CD8-positive, alpha-beta memory T cell (primary cell): ENCODE measurements at places on chromosomes 4 and X. TPM values are rescaled to one million over a fixed set of nuclear protein-coding genes. Genes with fewer than 3 reads are reported as not detected.
A peak's percentile ranks its signal among the peaks of the same experiment; 100 is the strongest.

DNA sequence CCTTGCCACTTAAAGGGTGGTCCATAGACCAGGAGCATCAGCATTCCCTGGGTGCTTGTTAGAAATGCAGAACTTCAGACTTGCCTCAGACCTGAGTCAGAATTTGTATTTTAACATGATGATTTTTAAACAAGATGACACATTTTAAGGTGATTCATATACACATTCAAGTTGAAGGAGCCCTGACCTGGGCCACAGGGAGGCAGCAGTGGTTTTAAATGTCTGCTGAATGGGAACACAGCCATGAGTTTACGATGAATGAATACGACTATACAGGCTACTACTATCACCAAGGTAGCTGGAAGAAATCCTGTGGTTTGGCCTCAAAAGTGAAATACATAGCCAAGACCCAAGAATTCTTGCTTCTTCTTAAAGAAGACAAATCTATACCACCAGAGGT is 2.9 kb downstream of the HDAC8 start:
- no peaks in the 10 kb centered on the region for H3K4me1 ChIP-seq
- H3K27ac ChIP-seq: no peak overlapping the region
- H3K4me3 ChIP-seq: no peak overlapping the region
- no peaks in the 10 kb centered on the region for H3K27me3 ChIP-seq
- no peak for DNase-seq
- peaks cover 13% of the 10 kb centered on the region for H3K36me3 ChIP-seq

DNA sequence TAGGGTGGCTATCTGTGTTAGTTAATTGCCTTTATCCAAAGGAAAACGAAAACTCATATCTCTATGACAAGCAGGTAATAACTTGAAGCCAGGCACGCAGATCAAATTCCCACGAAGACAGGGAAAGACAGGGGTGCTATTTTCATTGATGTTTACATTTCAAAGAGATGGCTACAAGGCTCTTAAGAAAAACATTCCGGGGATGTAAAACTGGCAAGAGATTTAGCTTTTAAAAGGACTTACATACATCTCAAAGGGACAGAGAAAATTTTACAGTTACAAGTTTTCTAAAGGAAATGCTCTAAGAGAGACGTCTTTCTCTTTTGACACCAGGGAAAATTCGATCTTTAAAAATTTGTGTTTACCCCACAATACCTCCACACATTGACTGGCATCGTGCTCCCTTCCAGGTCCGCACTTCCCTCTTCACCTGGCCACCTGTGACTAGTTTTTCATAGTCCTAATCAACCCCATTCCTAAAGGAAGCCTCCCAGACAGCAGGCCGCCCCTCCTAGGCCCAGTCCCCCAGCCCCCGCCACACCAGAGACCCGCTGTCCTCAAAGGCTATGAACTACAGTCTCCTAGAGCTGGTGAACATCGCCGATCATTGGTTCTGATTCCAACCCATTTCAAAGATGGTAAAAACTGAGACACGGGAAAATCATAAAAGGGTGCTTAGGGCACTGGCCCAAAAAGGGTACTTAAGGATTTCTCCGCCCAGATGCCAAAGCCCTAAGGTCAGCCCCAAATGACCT is 649 bp upstream of the ARAF start:
- peaks cover 37% of the 10 kb centered on the region for H3K4me1 ChIP-seq
- H3K4me3 ChIP-seq: peak overlapping the region; percentile 90
- no peak for DNase-seq
- H3K27ac ChIP-seq: peak overlapping the region; percentile 94

The DTHD1 gene
- 3.3 TPM for total RNA-seq

GRCh38 chrX:136666088-136666487 is 18.1 kb downstream of the CD40LG start:
- peaks cover 44% of the 10 kb centered on the region for H3K4me1 ChIP-seq
- peaks cover 1% of the 10 kb centered on the region for H3K36me3 ChIP-seq
- H3K27me3 ChIP-seq: no peaks in the 10 kb centered on the region
- DNase-seq: no peak

- H3K4me3 ChIP-seq: no peak overlapping the region
- H3K27me3 ChIP-seq: no peaks in the 10 kb centered on the region
- no peaks in the 10 kb centered on the region for H3K4me1 ChIP-seq
- no peaks in the 10 kb centered on the region for H3K36me3 ChIP-seq
Observed at GRCh38 chrX:105121186-105121585, 99.3 kb downstream of the TEX13A start.

DNA sequence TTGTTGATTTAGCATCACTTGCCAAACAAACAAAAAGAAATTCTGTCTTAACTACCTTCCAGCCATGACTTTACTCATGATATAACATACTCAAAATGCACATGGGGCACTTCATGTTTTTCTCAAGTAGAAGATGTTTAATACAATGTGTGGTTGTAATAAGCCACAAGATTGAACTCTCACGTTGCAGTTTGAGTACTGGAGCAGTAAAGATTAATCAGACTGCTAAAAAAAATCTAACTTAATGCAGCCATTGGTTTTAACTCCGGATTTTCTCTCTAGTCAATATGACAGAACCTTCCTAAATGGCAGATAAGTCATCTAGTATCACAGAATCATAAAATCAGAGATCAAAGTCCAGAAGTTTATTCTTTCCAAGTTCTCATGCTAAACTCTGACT is 117.9 kb downstream of the SH3KBP1 start:
- H3K27me3 ChIP-seq: no peaks in the 10 kb centered on the region
- no peak overlapping the region for H3K4me3 ChIP-seq
- H3K27ac ChIP-seq: no peak overlapping the region
- no peak for DNase-seq
- no peaks in the 10 kb centered on the region for H3K36me3 ChIP-seq

DNA sequence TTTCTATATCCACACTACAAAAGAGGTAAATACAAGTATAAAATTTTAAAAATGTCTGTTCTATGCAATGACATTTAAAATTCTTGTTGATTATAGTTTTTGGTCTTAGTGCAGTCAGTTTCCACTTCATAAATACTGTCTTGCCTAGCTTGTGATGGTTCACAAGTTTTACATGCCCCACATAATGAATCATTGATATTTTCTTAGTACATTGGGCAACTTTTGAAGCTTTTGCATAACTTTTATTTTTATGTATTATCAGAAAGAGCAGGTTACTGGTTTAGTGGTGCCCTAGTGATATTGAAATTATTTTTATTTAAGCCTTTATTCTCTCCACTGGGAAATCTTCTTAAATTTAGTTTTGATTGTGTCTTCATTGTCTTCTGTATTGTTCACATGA is 388.0 kb downstream of the CCSER1 start:
- H3K27ac ChIP-seq: no peak overlapping the region
- no peaks in the 10 kb centered on the region for H3K27me3 ChIP-seq
- no peaks in the 10 kb centered on the region for H3K36me3 ChIP-seq
- H3K4me1 ChIP-seq: no peaks in the 10 kb centered on the region
- DNase-seq: no peak

The NPY2R gene
- not detected for total RNA-seq

DNA sequence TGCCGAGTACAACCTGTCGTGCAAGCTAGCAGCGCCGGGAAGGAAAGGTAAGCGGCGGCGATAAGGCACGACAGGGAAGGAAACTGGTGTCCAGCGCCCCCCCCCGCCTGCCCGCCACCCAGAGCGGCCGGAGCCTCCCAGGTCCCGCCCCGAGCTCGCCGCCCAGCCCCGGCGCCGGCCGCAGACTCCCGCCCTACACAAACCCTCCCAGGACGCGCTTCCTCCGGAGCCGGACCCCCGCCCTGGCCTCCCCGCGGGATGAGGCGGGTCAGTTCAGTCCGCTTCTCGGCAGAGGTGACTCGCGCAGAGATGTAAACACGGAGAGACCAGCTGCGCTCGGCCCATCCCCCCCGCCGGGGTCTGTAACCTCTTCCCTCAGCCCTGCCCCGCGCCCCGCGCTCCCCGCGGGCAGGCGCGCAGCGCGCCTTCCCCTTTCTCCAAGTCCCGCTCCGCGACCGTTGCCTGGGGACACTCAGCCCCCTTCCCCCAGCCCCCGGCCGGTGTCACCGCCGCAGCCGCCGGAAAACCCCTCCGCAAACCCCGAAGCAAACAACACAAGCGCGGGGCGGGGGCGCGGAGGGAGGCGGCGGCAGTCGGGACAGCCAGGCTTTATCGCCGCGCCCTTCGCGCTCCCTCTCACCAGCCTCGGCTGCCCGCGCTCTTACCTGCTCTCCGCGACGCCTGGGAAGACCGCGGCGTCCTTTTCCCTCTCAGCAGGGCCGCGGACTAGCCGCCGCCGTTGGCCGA is 543 bp downstream of the ELF2 start:
- H3K36me3 ChIP-seq: no peaks in the 10 kb centered on the region
- H3K4me3 ChIP-seq: peak overlapping the region; percentile 60
- peak overlapping the region; percentile 70 for H3K27ac ChIP-seq
- H3K4me1 ChIP-seq: peaks cover 10% of the 10 kb centered on the region
- H3K27me3 ChIP-seq: no peaks in the 10 kb centered on the region
- peak; percentile 66 for DNase-seq

GRCh38 chr4:75886104-75886503 is 16.1 kb downstream of the PPEF2 start:
- no peak for DNase-seq
- no peak overlapping the region for H3K4me3 ChIP-seq
- no peaks in the 10 kb centered on the region for H3K27me3 ChIP-seq
- H3K27ac ChIP-seq: no peak overlapping the region
- no peaks in the 10 kb centered on the region for H3K4me1 ChIP-seq
- H3K36me3 ChIP-seq: no peaks in the 10 kb centered on the region

DNA sequence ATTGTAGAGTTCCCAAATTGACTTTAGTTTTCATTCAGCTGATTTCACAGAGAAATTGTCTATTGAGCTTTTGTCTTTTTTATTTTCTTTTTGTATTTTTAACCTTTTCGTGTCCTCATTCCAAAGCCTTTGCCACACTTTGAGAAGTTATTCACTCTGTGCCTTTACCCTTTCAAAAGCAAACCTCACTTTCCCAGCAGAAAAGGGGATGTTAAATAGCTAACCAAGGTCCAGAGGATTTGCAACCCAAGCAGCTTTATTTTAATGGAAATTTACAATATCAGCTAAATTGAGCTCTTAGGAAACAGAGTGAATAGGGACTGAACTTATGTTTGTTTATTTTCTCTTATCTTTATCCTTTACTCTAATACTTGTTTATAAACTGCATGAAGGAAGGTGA is 428.8 kb downstream of the PCDH7 start:
- DNase-seq: no peak
- H3K4me3 ChIP-seq: no peak overlapping the region
- H3K36me3 ChIP-seq: no peaks in the 10 kb centered on the region
- H3K27ac ChIP-seq: no peak overlapping the region
- H3K4me1 ChIP-seq: no peaks in the 10 kb centered on the region
- H3K27me3 ChIP-seq: no peaks in the 10 kb centered on the region

The PLP1 gene
- total RNA-seq: not detected

The ARL9 gene
- total RNA-seq: 0.38 TPM

The EVC2 gene
- total RNA-seq: 0.92 TPM

GRCh38 chr4:7193030-7193958 is 956 bp downstream of the SORCS2 start:
- H3K27ac ChIP-seq: no peak overlapping the region
- H3K4me3 ChIP-seq: no peak overlapping the region
- H3K36me3 ChIP-seq: no peaks in the 10 kb centered on the region
- no peak for DNase-seq

- no peak for DNase-seq
- H3K27ac ChIP-seq: no peak overlapping the region
- H3K4me3 ChIP-seq: no peak overlapping the region
- H3K27me3 ChIP-seq: no peaks in the 10 kb centered on the region
- peaks cover 35% of the 10 kb centered on the region for H3K36me3 ChIP-seq
- H3K4me1 ChIP-seq: no peaks in the 10 kb centered on the region
Observed at GRCh38 chr4:48090621-48091020, 43.4 kb downstream of the TXK start.

- no peaks in the 10 kb centered on the region for H3K36me3 ChIP-seq
- no peak overlapping the region for H3K4me3 ChIP-seq
- no peaks in the 10 kb centered on the region for H3K27me3 ChIP-seq
- no peak overlapping the region for H3K27ac ChIP-seq
Observed at GRCh38 chr4:4392501-4393183, 5.7 kb downstream of the NSG1 start.

GRCh38 chr4:145888393-145888792 is 50.2 kb downstream of the ZNF827 start:
- H3K27ac ChIP-seq: no peak overlapping the region
- H3K36me3 ChIP-seq: no peaks in the 10 kb centered on the region
- DNase-seq: no peak
- no peaks in the 10 kb centered on the region for H3K27me3 ChIP-seq
- H3K4me1 ChIP-seq: no peaks in the 10 kb centered on the region
- no peak overlapping the region for H3K4me3 ChIP-seq

DNA sequence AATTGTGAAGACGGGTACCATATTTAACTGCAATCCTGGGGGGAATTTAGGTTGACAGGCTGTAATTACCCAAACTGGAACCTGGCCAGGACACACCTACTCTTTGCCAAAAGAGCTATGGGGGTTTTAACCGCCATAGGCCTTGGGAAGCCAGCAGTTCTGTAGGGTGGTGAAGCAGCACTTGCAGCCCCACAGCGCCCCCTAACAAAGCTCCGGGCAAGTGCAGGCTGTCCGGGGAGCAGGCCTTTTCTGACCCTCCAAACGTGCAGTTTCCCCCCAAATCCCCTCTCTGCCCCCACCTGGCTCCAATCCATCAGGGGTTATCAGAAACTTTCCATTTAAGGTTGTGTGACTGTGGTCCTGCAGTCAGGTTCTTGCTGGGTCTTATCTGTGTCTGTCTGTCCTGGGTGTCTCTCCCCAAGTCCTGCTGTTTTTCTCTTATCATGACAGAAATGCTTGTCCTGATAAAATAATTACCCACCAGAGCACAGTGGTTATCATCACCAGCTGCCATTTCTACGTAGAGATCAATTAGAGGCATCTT is 350.9 kb downstream of the MID1IP1 start:
- H3K27me3 ChIP-seq: no peaks in the 10 kb centered on the region
- no peak overlapping the region for H3K27ac ChIP-seq
- peak; percentile 46 for DNase-seq
- H3K36me3 ChIP-seq: no peaks in the 10 kb centered on the region

- H3K27me3 ChIP-seq: no peaks in the 10 kb centered on the region
- H3K36me3 ChIP-seq: no peaks in the 10 kb centered on the region
- H3K27ac ChIP-seq: no peak overlapping the region
- H3K4me1 ChIP-seq: no peaks in the 10 kb centered on the region
- no peak for DNase-seq
Observed at GRCh38 chr4:186807808-186808629, 84.4 kb upstream of the FAT1 start.

GRCh38 chr4:150106886-150107285 is 28.6 kb downstream of the DCLK2 start:
- H3K4me3 ChIP-seq: no peak overlapping the region
- H3K36me3 ChIP-seq: no peaks in the 10 kb centered on the region
- H3K4me1 ChIP-seq: no peaks in the 10 kb centered on the region
- H3K27me3 ChIP-seq: peaks cover 4% of the 10 kb centered on the region
- no peak overlapping the region for H3K27ac ChIP-seq
- no peak for DNase-seq
